ENCODE measurements at places on chromosomes 5 and 9.

DNA sequence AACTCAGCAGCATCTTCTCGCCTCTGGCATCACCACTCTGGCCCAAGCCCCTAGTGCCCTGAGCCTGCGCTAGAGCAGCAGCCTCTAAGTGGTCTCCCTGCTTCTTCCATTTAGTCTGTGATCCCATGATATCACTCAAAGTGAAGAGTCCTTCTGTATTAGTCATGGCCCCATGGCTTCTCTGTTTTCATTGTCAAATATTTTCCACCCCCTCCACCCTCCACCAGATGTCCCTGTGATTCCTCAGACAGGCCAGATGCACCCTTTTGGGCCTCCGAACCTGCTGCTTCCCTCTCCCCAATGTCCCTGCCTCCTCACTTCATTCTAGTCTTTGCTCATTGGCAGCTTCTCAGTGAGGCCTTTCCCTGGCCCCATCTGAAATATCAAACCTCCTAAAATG, 299.2 kb downstream of the SPOCK1 start:
- DNase-seq = peak; percentile 76

DNA sequence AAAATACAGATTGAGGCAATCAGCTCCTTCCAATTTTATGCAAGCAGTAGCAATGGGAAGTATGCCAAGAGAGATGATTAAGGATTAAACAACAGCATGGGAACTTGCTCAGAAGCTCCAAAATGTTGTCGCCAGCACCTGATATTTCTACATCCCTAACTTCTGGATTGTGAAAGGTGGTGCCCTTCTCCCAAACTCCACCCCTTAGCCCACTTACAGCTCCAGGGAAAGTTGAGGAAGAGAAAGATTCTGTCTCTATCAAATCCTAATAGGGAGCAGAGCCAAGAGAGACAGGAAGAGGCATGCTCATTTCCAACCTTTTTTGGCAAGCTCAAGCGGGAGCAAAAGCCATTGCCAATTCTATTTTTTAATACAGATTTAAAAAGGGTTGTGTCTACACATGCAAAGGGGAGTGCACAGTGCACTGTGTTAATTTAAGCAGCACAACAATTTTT, 92.4 kb upstream of the NR3C1 start:
- DNase-seq = peak; percentile 80

- DNase-seq = no peak
Observed at GRCh38 chr5:133581918-133582317, 30.4 kb downstream of the FSTL4 start.

DNA sequence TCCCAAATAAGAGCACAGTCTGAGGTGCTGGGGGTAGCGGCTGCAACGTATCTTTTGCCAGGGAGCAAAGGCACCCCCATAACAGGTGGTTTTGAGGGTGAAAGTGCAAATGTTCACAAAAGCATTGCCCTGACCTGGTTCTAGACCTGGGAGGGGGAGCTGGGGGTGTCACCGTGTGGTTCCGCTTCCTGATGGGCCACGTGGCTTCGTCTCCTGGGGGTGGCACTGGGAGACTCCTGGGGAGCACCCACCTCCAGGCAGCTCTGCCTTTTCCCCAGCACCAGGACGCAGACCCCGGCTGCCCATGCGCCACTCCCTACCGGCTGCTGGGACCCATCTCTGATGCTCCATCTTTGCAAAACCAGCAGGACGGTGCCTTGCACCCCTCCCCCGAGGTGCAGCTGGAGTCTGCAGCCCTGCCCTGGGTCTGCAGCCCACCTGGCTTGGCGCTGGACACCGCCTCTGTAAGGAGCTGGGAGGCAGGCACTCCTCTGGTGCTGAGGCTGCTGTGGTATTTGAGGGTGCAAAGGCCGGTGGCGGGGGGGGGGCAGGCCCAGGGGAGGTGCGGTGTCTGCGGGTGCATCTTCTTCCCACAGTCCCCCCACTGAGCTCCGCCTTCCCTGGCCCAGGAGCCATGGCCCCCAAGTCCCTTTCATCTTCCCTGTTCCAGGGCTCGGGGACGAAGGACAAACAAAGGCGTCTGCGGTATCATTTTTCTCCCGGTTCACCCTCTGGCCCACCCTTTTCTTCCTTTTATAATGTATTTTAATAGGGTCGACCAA, 29.8 kb upstream of the RXRA start:
- DNase-seq = no peak

- DNase-seq = no peak
Observed at GRCh38 chr5:14893381-14893780, 21.8 kb upstream of the ANKH start.

DNA sequence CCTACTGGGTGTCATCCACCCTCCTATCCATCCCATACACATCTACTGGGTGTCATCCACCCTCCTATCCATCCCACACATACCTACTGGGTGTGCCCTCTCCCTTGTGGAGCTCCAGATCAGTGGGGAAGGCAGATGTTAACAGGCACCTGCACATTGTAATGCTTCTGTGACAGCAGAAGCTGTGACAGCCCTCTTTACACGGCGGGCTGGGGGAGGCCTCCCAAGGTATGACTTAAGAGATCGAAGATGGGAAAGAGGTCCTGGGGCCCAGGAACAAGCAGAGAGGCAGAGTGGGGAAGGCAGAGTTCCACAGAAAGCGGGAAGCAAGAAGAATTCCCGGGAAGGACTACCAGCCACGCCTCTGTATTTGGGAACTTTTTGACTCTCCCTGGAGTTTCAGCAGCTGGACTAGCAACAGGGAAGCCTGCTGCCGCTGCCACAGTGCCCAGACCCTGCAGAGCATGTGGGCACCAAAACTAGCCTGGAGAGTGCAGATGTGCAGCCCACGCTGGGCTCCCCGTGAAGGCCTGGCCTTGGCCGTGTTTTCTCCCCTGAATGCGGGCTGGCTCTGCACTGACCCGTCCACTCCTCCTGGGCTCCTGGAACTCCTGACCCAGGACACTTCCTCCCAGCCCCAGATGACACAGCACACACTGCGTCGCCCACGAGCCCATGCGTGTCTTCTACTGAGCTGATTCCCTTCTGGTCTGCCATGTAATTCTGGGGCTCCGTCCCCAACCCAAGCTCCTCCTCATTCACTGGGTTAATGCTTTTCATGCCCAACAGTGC, 9.3 kb downstream of the TOR1A start:
- no peak for DNase-seq

DNA sequence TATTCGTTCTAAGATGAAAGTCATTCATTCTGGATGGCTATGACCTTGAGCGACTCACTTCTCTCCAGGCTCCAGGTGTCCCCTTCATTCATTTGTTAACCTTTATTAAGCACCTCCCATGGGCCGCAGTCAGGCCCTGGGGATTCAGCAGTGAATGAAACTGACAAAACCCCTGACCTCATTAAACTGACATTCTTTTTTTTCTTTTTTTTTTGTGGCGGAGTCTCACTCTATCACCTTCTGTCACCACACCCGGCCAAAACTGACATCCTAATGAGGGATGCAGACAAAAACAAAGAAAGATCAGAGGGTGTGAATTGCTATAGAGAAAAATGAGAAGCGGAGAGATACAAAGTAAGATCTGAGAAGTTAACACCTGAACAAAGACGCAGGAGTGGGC, 16.5 kb upstream of the ODF2 start:
- no peak for DNase-seq

DNA sequence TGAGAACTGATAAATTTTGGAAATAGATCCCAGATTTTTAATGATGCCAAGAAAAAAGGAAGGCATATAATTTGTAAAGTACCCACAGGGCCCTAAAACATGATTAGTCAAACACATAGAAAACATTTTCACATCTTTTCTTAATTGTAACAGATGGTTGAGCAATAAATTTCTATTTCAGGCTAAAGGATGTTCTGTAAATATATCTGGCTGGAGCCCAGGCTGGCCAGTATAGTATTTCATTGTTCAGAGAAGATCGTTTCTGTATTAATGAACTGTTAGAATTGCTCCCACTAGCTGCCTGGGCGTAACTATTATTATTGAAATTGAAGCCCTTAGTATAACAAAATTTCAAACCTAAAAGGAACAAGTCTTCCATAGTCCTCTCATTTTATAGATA, 105.3 kb upstream of the SMC2 start:
- DNase-seq = no peak

DNA sequence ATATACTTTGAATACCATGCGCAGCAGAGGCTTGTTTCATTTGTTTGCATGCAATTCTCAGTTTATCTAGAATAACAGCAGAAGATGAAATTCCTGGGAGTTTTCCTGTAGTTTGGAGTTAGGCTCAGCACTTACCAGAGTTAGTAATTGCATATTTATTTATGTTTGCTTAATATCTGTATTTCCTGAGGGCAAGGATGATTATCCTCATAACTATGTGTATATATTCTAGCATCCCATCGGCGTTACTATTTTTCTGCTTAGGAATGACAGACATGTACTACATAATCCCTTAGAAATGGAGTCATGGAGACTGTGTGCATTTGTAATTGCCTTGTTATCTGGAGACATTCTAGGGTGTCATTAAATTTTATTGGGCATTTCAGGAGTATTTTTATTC, 1184.8 kb downstream of the DTWD2 start:
- peak; percentile 72 for DNase-seq

- DNase-seq = no peak
Observed at GRCh38 chr5:127958421-127959011, 125.0 kb upstream of the SLC12A2 start.

DNA sequence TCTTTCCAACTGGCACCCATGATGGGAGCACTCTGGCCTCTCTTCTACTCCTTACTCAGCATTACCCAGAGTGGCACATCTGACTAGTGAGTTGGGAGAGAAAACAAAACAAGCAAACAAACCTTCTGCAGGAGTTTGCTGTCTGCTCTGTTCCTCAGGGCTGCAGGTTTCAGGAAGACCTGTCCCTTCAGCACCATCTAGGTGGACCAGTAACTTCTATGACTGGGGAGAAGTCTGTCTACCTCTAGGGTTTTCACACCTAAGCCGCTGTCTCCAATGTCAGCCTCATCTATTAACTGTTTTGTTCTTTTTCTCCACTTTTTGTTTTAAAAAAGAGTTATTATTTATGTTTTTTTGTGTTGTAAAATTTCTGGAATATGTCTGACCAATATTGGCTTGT, 58.7 kb downstream of the RAB3C start:
- DNase-seq = no peak
